ENCODE measurements at places on chromosomes 1 and 21.

DNA sequence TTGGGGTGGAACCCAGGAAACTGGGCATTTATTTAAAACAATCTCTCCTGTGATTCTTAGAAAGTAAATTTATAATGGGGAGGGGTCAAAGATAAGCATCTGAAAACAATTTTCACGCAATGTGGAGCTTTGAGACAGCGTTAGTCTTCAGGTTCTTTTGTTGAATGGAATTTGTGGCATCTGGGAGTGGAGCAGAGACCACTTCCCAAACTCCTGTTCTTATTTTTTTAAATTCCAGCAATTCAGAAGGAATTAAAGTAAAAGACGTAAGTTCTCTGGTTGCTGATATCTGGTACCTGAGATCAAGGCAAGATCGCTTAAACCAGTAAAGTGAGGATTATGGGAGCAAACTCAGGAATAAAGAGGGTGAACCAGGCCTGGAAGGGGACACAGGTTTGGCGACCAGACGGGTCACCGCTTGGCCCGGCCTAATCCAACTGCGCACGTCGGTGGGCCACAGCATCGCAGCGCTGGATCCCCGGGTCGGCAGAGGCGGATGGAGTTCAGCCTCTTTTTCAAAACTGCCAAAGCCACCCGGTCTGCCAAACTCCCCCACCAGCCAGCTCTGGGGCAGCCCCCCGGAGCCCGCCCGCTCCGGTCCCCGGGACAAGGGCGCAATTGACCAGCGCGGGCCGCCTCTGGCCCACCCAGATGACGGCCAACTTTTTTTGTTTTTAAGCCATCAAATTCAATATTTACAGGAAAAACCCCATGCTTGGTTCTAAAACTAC is 754 bp upstream of the PDPN start:
- no peak for DNase-seq

GRCh38 chr1:27423709-27424108 is 31.3 kb downstream of the GPR3 start:
- DNase-seq, result no peak

DNA sequence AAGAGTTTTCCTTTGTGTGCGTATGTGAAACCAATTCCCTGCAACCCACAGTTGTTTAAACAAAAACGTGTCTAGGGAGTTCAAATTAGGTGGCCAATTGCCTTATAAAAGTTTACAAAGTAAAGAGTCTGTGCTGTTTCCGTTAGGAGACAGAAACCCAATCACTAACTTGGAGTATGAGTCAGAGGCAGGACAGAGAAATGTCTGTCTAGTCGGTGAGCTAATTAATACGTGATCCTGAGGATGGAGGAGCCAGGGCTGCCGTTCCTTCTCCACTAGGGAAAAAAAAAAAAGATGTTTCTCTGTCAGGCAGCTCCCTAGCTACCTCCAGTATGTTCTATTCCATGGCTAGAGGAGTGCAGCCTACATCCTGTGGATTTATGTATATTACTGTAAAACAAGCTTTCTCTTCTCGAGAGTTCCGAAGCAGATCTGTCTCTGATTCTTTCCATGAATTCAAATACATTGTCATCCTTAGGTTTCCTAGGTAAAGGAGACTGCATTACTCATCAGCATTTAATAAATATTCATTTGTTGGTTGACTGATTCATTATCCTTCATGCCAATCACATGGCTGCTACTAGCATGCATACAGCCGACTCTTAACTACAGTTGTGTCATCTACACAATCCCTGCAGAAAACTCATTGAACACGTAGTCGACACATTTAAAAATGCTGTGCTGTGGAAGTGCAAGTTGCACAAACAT is 430.6 kb downstream of the KIF26B start:
- DNase-seq, result no peak

- DNase-seq, result no peak
Measured at GRCh38 chr1:224736619-224737352, 120.7 kb downstream of the CNIH3 start.

GRCh38 chr1:70427976-70428375 is 16.9 kb downstream of the CTH start:
- no peak for DNase-seq

- no peak for DNase-seq
Measured at GRCh38 chr1:227434808-227435444, 116.6 kb upstream of the CDC42BPA start.

DNA sequence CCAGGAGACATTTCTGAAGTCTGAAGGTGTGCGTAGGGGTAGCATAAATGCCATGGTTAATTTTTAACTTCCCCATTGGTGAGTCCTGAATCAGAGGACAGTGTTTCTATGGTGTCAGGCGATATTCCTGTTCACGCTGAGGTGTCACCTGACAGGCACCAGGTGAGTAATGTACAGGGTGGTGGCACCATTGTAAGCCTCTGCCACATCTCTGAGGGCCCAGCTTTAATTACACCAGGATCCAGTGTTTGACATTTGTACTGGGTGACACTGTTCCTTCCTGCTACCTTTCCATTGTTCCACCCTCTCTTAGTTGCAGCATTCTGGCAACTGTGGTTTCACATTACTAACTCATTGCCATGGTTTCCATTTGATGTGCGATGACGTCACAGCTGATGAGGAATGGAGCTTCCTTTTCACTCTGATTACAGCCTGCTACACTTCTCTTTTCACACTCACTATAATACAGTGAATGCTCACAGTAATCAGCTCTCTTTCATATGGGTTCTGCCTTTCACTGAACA is 40.6 kb upstream of the MARK1 start:
- no peak for DNase-seq

- DNase-seq, result no peak
Measured at GRCh38 chr1:157157501-157158190, 19.5 kb upstream of the ETV3 start.

DNA sequence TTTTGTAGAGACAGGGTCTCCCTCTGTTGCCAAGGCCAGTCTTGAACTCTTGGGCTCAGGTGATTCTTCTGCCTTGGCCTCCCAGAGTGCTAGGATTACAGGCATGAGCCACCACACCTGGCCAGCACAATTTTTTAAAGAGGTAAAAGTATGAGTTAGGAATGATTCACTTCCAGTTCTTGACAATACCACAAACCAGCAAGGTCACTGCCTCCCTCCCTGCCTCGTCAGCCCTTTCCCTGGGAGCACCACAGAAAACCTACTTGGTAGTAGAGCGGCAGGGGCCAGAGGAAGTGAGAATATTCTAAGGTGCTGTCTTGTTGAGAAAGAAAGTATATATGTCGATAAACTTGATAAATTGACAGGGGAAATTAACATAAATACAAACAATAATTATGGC is 10.8 kb upstream of the CDA start:
- DNase-seq, result no peak

GRCh38 chr1:18761948-18762840 is 97.3 kb downstream of the TAS1R2 start:
- DNase-seq, result no peak

GRCh38 chr1:28126783-28127490 is 38.5 kb upstream of the EYA3 start:
- DNase-seq, result no peak

DNA sequence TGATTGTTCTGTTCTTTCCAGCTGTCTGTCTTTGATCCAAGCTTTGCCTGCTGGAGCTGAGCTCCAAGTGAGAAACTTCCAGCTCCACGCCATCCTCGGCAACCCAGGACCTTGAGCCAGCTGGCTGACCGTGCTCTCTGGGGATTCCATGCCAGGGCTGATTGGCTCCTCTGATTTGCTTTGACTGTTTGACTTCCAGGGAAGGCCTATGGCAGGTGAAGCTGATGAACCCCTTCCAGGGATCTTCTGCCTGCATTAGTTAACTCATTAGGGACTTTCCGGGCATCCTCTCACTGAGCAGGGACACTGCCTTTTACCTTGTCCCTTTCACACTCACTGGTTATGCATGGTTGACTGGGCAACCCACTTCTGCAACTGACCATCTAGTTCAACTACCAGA is 406.1 kb downstream of the RPS6KC1 start:
- DNase-seq, result peak; percentile 26

GRCh38 chr21:33368576-33368975 is 34.6 kb upstream of the IFNGR2 start:
- no peak for DNase-seq

- no peak for DNase-seq
Measured at GRCh38 chr21:29920938-29921337, 18.9 kb downstream of the GRIK1 start.

DNA sequence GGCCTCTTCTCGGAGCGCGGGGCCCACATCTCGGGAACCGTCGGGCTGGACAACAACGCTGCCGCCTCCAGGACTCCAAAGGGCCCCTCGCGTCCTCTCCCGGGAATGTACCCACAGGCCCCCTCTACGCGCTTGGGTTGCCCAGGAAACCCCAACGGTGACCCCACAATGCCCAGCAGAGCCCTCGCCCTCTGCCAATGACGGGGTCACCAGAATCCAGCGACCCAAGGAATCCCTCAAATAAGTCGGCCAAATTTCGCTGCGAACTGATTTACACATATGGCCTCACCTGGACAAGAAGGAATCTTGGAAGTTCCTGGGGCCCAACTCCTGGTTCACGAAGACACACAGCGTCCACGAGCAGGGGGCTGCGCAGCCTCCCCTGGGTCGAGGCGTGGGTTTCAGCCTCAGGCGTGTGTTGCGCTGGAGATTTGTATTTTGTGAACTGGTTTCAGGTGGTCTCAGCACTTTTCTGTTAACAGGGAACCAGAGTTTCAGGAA is 78.1 kb downstream of the DESI2 start:
- no peak for DNase-seq

DNA sequence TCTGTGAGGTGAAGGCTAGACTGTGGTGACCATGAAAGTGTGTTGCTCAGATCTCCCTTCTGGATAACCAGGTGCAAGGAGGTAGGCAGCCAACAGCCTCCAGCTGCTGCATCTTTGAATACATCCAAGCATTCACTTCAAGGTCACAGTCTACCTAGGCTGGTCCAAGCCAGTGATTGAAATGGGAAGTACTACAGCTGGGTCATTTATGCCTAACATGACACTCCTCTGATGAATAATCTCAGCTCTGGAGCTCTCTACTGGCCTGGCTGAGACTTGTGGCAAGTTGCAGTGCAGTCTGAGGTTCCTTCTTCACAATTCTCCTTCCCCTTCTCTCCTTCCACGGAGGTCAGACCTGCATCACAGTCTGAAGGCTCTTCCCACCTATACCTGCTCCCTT is 35.0 kb upstream of the ARHGAP29 start:
- DNase-seq, result no peak

- DNase-seq, result no peak
Measured at GRCh38 chr1:153293480-153293775, 19.3 kb downstream of the PGLYRP3 start.

- no peak for DNase-seq
Measured at GRCh38 chr1:81455481-81455880, 345.3 kb upstream of the ADGRL2 start.

GRCh38 chr21:46159841-46160656 is 4.7 kb upstream of the FTCD start:
- DNase-seq, result peak; percentile 0

GRCh38 chr1:208254862-208255261 is 10.7 kb upstream of the PLXNA2 start:
- DNase-seq, result no peak

DNA sequence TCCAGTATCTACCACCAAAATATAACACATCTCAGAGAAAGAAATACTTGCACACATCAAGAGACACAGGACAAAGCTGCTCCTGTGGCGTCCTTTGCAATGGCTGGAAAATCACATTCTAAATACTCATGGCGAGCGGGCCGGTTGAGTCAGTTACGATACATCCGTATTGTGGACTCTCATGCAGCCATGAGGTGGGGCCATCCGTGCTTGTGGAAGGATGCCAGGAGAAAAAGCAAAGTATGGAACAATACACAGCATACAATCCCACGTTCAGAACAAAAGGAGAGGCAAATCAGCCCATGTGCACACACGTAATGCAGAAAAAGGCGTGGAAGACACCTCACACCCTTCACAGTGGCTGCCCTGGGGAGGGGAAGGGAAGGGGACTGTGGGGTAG is 13.1 kb downstream of the ATP13A2 start:
- DNase-seq, result no peak

DNA sequence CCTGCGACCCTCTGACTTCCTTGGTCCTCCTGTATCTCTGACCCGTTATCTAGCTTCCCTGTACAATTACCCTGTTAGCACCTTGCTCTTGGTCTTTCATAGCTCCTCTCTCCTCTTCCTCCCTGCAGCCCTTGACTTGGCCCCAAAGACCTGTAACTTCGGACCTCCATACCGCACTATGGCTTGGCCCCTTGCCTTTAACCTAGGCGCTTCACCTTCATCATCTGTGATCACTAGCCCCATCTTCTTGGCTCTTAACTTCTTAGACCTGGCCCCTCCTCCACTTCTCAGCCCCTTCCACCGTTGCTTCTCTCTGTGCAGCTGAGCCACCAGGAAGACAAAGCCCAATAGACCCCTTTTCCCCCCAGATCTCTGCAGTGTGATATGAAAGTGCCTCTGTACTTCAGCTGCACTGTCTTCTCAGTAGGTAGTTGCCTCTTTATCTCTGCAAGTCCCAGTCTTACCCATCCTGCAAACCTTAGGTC is 740 bp downstream of the ZNF691 start:
- DNase-seq, result no peak

- DNase-seq, result no peak
Measured at GRCh38 chr1:90919900-90920299, 101.9 kb downstream of the ZNF644 start.

DNA sequence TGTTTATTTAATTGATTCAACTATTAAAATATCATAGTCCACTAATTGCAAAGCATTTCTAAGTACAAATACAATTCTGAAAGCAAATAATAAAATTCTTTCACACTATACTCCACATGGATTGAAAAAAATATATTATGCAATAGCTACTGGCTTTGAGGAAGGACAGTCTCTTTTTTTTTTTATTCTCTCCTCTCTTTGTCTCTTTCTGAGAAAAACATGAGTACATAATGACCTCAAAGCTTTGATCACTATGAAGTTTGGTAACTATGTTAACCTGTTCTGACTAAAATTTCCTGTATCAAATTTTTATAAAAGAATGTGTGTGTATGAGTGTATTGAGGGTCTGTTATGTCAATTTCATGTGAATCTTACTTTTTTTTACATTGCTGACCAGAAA is 96.2 kb downstream of the RGS2 start:
- DNase-seq, result no peak

Measured in gastrocnemius medialis (tissue), 4 donors.